ENCODE measurements at places on chromosomes 1 and 21. TPM values are rescaled to one million over a fixed set of nuclear protein-coding genes. Genes with fewer than 3 reads are reported as not detected.

The ADAMTS5 gene
- total RNA-seq = 0.05 TPM

- no peaks in the 10 kb centered on the region for H3K36me3 ChIP-seq
- no peak overlapping the region for H3K27ac ChIP-seq
- no peak for DNase-seq
- no peaks in the 10 kb centered on the region for H3K27me3 ChIP-seq
Measured at GRCh38 chr1:194028002-194028401, 841.6 kb upstream of the B3GALT2 start.

GRCh38 chr1:1806890-1807289, 28.6 kb upstream of the NADK start:
- DNase-seq = no peak
- no peak overlapping the region for H3K4me3 ChIP-seq
- H3K36me3 ChIP-seq = peaks cover 11% of the 10 kb centered on the region

DNA sequence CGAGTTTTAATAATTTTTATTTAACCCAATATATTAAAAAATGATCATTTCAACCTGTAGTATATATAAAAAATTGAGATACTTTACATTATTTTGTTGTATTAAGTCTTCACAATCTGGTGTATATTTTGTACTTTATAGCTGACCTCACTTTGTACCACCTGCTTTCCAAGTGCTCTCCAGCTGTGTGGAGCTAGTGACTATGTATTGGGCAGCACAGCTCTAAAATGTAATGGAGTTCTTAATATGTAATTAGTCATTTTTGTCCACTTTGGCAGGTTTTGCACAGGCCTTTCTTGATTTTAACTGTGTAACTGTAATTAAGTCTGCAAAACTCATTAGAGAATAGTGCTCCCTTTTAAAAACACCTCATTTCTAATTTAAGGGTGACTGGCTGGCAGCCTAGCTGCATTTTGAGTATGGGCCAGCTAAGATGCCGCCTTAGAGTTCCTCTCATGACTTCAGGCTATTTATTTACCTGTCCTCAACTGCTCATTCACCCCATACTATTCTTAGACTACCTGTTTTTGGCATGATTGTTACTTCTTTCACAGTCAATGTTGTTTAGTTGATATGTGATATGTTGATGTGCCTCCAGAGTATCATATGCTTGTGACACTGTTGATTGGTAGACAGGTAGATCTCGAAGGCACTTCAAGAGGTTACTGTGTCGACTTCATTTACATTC, 43.2 kb downstream of the ZYG11B start:
- H3K4me3 ChIP-seq = no peak overlapping the region
- no peaks in the 10 kb centered on the region for H3K27me3 ChIP-seq
- no peaks in the 10 kb centered on the region for H3K36me3 ChIP-seq
- H3K4me1 ChIP-seq = no peaks in the 10 kb centered on the region
- no peak for DNase-seq
- no peak overlapping the region for H3K27ac ChIP-seq

DNA sequence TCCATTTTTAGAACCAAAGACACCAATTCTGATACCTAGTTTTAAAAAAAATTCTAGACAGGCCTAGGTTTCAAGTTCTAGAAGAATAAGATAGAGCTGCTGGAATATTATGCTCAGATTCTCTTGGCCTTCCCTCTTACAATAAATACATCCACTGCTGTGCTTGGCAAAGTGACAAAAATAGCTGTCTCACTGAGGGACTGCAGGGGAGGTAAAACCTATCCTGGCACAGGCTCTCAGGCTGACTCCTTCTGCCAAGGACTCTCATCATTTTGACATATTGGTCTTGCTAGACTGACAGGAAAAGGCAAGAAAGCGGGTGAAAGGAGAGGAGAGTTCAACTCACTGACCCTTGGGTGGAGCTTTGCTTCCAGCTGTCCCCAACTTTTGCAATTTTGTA, 197.0 kb upstream of the LHX8 start:
- H3K4me3 ChIP-seq = no peak overlapping the region
- no peaks in the 10 kb centered on the region for H3K36me3 ChIP-seq
- H3K4me1 ChIP-seq = no peaks in the 10 kb centered on the region
- no peak for DNase-seq

DNA sequence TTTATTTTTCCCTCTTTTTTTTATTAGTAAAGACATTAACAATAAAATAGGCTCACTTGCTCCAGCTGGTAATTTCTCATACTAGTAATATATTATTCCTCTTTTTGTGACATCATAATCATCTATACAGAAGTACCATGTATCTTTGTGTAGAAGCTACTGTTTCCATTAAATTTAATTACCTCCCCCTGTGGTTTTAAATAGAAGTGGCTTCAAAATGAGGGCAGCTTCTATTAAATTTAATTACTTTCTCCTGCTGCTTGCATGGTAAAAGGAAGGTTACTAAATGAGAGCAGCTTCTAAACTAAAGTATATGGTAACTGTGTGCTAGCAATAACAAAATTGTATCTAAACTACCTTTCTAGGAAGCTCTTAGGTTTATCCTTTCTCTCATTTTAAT, 94.0 kb downstream of the DPYD start:
- no peaks in the 10 kb centered on the region for H3K4me1 ChIP-seq
- H3K27ac ChIP-seq = no peak overlapping the region
- H3K36me3 ChIP-seq = no peaks in the 10 kb centered on the region

DNA sequence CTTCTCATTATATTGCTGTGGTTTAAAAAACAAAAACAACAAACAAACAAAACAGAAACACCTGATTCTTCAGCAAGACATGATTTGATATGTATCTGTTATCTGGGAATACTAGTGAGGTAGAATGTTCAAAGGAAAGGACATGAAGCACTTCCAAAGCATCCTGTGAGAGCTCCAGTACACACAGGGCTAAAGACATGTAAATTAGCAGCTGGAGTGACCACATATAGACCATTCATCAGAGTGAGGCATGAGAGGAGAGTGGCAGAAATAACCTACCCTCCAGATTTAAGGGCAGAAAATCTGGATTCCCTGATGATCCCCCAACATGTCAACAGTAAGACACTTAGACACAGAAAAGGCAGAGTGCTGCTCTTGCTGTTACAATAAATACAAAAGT, 260.5 kb upstream of the CHRM3 start:
- no peak overlapping the region for H3K27ac ChIP-seq
- no peaks in the 10 kb centered on the region for H3K27me3 ChIP-seq
- no peaks in the 10 kb centered on the region for H3K4me1 ChIP-seq
- DNase-seq = no peak
- no peak overlapping the region for H3K4me3 ChIP-seq
- H3K36me3 ChIP-seq = no peaks in the 10 kb centered on the region

GRCh38 chr1:204299814-204300365, 59.8 kb downstream of the PLEKHA6 start:
- no peaks in the 10 kb centered on the region for H3K4me1 ChIP-seq
- H3K36me3 ChIP-seq = no peaks in the 10 kb centered on the region
- DNase-seq = no peak
- H3K27ac ChIP-seq = no peak overlapping the region
- no peaks in the 10 kb centered on the region for H3K27me3 ChIP-seq

The FGGY gene
- total RNA-seq = 15.5 TPM

DNA sequence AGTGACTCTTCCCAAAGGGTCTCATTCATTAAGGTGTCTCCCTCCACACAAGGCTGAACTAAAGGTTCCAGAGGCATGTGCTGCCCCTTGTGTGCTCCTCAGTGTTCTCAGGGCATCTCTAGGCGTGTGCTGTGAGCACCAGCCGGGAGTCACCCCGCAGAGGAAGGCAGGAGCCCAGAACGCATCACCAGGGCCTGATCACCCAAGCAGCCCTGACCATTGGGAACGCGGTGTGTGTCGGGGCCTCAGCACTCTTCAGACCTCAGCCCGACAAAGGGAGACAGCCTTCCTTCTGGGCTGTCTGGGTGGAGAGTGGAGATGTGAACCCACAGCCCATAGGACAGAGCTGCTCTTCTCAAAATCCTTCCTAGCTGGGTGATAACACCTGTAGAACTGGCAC, 9.1 kb downstream of the SLC37A1 start:
- peaks cover 5% of the 10 kb centered on the region for H3K4me1 ChIP-seq
- no peaks in the 10 kb centered on the region for H3K27me3 ChIP-seq
- H3K36me3 ChIP-seq = no peaks in the 10 kb centered on the region
- DNase-seq = no peak
- no peak overlapping the region for H3K27ac ChIP-seq
- H3K4me3 ChIP-seq = no peak overlapping the region

The INTS7 gene
- total RNA-seq = 35.5 TPM

DNA sequence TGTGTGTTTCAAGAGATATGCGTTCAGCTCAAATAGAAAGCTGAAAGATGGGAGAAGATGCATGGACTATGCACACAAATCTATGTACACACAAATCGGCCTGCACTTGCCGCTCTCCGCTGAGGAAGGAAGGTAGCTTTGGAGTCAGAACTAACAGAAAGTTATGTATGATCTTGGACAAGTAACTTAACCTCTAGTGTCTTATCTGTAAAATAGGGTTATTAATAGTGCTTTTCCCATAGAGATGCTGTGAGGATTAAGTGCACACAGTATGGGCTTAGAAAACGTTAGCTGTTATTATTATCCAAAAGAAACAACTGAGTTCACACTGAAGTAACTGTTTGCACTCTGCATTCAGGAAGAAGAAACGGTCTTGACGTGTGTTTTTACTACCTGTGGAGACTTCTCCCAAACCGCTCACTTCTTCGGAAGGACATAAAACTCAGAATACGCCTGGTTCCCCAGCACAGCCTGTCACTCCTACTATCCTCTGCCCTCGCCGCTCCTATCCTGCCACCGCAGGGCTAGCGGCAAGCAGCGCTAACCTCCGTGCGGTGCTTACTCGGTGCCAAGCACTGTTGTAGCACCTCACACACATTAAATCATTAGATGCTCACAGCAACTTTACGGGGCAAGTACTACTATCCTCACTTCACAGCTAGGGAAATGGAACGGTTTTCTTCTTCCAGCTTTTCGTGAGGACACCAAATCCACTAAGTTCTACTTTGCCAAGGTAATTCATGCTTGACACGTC, 1.3 kb downstream of the TGFBR3 start:
- H3K27ac ChIP-seq = peak overlapping the region; percentile 81
- peak overlapping the region; percentile 81 for H3K4me3 ChIP-seq
- H3K27me3 ChIP-seq = no peaks in the 10 kb centered on the region
- no peak for DNase-seq

GRCh38 chr1:214440219-214440965, 111.0 kb downstream of the PTPN14 start:
- peaks cover 5% of the 10 kb centered on the region for H3K36me3 ChIP-seq
- H3K4me1 ChIP-seq = peaks cover 72% of the 10 kb centered on the region
- no peak overlapping the region for H3K4me3 ChIP-seq
- no peaks in the 10 kb centered on the region for H3K27me3 ChIP-seq

GRCh38 chr1:3186526-3186921, 117.5 kb downstream of the PRDM16 start:
- H3K36me3 ChIP-seq = no peaks in the 10 kb centered on the region
- no peaks in the 10 kb centered on the region for H3K4me1 ChIP-seq
- no peak overlapping the region for H3K4me3 ChIP-seq
- H3K27me3 ChIP-seq = no peaks in the 10 kb centered on the region

GRCh38 chr1:59125154-59125553, 171.7 kb upstream of the FGGY start:
- no peaks in the 10 kb centered on the region for H3K4me1 ChIP-seq
- H3K4me3 ChIP-seq = no peak overlapping the region
- no peak overlapping the region for H3K27ac ChIP-seq
- DNase-seq = no peak

DNA sequence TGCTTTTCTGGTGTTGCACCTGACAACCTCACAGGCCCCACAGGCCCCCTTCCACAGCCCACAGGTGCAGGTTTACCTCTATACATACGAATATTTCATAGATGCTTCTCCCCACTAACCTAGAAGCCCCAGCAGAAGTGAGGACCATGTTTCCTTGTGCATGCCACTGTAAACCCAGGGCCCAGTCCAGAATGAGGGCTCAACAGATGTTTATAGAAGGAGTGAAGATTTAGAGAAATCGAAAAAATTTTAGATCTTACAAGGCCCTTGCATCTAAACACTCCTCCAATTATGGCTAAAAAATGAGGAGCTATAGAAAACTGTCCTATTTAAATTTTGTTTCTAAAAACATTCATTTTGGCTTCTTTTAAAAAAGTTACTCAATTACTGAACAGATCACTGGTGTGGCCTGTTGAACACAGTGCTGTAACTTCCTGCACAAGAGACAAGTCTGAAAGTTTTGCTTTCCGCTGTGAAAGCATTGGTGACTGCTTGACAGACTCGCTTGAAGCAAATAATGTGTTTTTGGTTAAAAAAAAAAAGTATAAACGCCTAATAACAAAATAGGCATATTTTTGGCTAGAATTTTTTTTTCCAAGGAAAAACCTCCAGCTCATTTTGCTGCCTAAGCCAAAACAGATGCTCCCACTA, 1.2 kb downstream of the ABCB10 start:
- H3K4me3 ChIP-seq = peak overlapping the region; percentile 72
- no peaks in the 10 kb centered on the region for H3K27me3 ChIP-seq
- peaks cover 2% of the 10 kb centered on the region for H3K36me3 ChIP-seq
- peaks cover 14% of the 10 kb centered on the region for H3K4me1 ChIP-seq

The KMO gene
- 1.8 TPM for total RNA-seq

DNA sequence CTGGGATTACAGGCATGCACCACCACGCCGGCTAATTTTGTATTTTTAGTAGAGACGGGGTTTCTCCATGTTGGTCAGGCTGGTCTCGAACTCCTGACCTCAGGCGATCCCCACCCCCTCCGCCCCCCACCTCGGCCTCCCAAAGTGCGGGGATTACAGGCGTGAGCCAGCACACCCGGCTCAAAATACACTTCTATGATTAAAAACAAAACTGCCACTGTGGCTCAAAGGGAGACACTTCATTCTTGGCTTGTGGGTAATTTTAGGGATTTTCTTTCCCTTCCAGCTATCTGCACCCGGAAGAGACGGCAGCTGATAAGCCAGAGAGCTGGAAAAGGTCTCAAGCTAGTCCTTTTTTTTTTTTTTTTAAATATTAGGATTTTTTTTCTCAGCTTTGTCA, 24.5 kb downstream of the TMPRSS2 start:
- no peak overlapping the region for H3K4me3 ChIP-seq
- H3K4me1 ChIP-seq = peaks cover 8% of the 10 kb centered on the region
- DNase-seq = no peak
- no peak overlapping the region for H3K27ac ChIP-seq
- peaks cover 2% of the 10 kb centered on the region for H3K36me3 ChIP-seq

DNA sequence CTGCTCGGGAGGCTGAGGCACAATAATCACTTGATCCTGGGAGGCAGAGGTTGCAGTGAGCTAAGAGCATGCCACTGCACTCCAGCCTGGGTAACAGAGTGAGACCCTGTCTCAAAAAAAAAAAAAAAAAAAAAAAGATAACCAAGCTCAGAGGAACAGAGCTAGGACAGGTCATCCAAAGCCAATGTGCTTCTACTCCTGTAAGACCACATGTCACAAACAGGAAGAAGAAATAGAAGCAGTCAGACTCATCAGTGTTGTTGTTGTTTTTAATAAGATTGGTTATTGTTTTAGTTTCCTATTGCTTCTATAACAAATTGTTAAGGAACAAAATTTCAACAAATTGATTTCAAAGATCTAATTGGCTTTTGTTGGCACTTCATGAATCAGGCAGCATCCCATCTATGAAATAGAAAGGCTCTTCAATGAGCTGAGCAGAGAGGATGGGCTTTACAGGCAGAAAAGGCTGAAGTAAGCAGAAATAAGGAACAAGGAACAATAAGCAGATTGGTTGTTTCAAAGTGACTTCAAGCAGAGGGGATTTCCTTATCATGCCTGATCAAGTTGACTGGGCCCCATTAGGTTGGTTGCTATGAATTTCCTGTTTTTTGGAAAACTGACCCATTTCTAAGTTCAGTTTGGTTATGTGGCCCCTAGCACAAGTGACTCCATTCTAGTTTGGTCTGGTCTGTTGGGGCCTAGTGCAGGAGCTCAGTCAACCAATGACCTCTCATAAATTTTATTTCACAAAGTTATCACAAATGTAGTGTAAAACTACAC, 6.0 kb upstream of the AKNAD1 start:
- H3K4me1 ChIP-seq = no peaks in the 10 kb centered on the region
- no peaks in the 10 kb centered on the region for H3K27me3 ChIP-seq
- H3K27ac ChIP-seq = no peak overlapping the region
- H3K4me3 ChIP-seq = no peak overlapping the region
- H3K36me3 ChIP-seq = no peaks in the 10 kb centered on the region
- no peak for DNase-seq

All from Panc1 (cell line).